ENCODE measurements at places on chromosomes 11 and 22. TPM values are rescaled to one million over a fixed set of nuclear protein-coding genes. Genes with fewer than 3 reads are reported as not detected.

The OR5D18 gene
- not detected for total RNA-seq

The HTR3B gene
- total RNA-seq: not detected

The FRMD8 gene
- 23.1 TPM for total RNA-seq

The ANO5 gene
- total RNA-seq: 0.63 TPM

The B4GALNT4 gene
- 0.21 TPM for total RNA-seq

The IFT27 gene
- total RNA-seq: 1.6 TPM

The SULT4A1 gene
- total RNA-seq: not detected

The NRXN2 gene
- total RNA-seq: 0.73 TPM

The RTN4R gene
- 0.21 TPM for total RNA-seq

The PGA3 gene
- total RNA-seq: 0.21 TPM

The SF3A1 gene
- 94.3 TPM for total RNA-seq

The MICALL1 gene
- total RNA-seq: 10.7 TPM

The APOBEC3B gene
- 0.31 TPM for total RNA-seq

The ESAM gene
- 9.4 TPM for total RNA-seq

The MCAT gene
- 5.1 TPM for total RNA-seq

The PNPLA5 gene
- not detected for total RNA-seq

The SIPA1 gene
- total RNA-seq: 75.2 TPM

The SMIM35 gene
- 0.21 TPM for total RNA-seq

The SOX6 gene
- total RNA-seq: 0.10 TPM

The C22orf42 gene
- total RNA-seq: 0.10 TPM

The MRGPRE gene
- total RNA-seq: not detected

The VPREB1 gene
- not detected for total RNA-seq

The WNT11 gene
- total RNA-seq: 0.94 TPM

The NRGN gene
- 58.9 TPM for total RNA-seq

The CCDC116 gene
- total RNA-seq: not detected

The CLDN5 gene
- total RNA-seq: 9.3 TPM

The MUC2 gene
- total RNA-seq: not detected

The ZBTB16 gene
- total RNA-seq: 23.3 TPM

The NXPE1 gene
- not detected for total RNA-seq

The PATE4 gene
- total RNA-seq: not detected

The DTX4 gene
- total RNA-seq: 5.2 TPM

The RASSF7 gene
- 16.6 TPM for total RNA-seq

The OR51I1 gene
- not detected for total RNA-seq

The MPZL3 gene
- total RNA-seq: 16.7 TPM
